ENCODE measurements at places on chromosomes 7 and 10.

DNA sequence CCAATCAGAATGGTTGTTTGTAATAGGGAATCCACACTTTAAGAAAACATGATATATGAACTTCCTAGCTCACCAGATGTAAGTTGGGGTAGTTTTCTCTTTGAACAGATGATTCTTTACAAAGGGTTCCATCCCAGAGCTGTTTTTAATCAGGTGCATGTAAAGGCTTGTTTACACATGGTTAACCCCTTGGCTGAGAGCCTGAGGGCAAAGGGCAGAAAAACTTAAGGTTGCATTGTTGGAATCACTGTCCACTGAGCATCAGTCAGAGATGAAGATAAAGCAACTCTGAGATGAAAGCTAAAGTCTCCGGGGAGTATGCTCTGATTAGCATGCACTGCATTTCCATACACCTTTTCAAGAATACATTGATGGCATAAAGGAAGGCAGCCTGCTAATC, 518.2 kb downstream of the SORCS3 start:
- no peaks in the 10 kb centered on the region for H3K36me3 ChIP-seq
- ATAC-seq, result no peak
- H3K27ac ChIP-seq, result no peak overlapping the region
- no peaks in the 10 kb centered on the region for H3K4me1 ChIP-seq
- no peaks in the 10 kb centered on the region for H3K27me3 ChIP-seq

- H3K36me3 ChIP-seq, result no peaks in the 10 kb centered on the region
- peak overlapping the region; percentile 100 for H3K4me3 ChIP-seq
- H3K27me3 ChIP-seq, result no peaks in the 10 kb centered on the region
- peaks cover 56% of the 10 kb centered on the region for H3K4me1 ChIP-seq
- ATAC-seq, result peak; percentile 45
Measured at GRCh38 chr10:73998929-73999691, 1.2 kb downstream of the VCL start.

DNA sequence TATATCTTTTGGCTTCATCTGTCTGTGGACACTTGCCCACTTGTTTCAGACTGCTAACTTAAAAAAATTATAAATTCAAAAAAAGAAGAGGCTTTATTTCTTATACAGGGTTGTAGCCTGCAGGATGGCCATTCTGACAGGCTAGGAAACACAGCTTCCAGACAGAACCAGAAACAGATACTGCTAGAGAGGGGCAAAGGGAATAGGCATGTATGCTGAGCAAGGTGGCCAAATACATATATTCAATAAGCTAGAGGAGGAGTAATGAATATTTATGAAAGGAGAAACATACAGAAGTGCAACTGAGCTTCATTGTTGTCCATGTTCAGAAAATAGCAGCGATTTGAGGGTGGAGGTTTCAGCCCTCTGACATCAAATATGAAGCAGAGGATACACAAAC, 22.0 kb upstream of the MAGI2 start:
- no peaks in the 10 kb centered on the region for H3K27me3 ChIP-seq
- no peak overlapping the region for H3K27ac ChIP-seq
- H3K4me1 ChIP-seq, result no peaks in the 10 kb centered on the region
- H3K4me3 ChIP-seq, result no peak overlapping the region
- H3K36me3 ChIP-seq, result no peaks in the 10 kb centered on the region

GRCh38 chr7:43584195-43584586, 1.3 kb downstream of the STK17A start:
- peaks cover 31% of the 10 kb centered on the region for H3K4me1 ChIP-seq
- H3K36me3 ChIP-seq, result no peaks in the 10 kb centered on the region
- H3K27me3 ChIP-seq, result no peaks in the 10 kb centered on the region
- H3K27ac ChIP-seq, result peak overlapping the region; percentile 79
- H3K4me3 ChIP-seq, result peak overlapping the region; percentile 80

GRCh38 chr10:58998924-58999713, 177.3 kb upstream of the PHYHIPL start:
- no peak overlapping the region for H3K4me3 ChIP-seq
- H3K36me3 ChIP-seq, result no peaks in the 10 kb centered on the region
- no peak overlapping the region for H3K27ac ChIP-seq
- no peaks in the 10 kb centered on the region for H3K4me1 ChIP-seq
- no peaks in the 10 kb centered on the region for H3K27me3 ChIP-seq

- no peaks in the 10 kb centered on the region for H3K36me3 ChIP-seq
- no peak for ATAC-seq
- no peaks in the 10 kb centered on the region for H3K27me3 ChIP-seq
- H3K27ac ChIP-seq, result no peak overlapping the region
- peaks cover 18% of the 10 kb centered on the region for H3K4me1 ChIP-seq
Measured at GRCh38 chr7:121212036-121212435, 116.8 kb upstream of the WNT16 start.

DNA sequence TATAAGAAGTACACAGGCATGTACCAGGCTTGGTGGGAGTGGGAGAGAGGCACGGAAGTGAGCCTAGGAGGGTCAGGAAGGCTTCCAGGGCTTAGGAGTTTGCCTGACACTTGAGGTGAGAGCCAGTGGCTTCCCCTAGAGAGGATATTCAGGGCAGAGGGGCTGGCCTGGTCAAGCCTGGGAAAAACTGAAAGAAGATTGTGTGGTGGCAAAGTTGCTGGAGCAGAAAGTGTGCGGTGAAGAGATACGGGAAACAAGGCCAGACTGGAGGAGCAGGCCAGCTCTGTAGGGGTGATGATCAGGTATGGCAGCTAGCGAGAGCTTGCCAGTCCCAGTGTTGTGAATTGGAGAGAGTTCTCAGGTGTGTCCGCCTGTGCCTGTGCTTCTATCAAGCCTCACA, 129.9 kb downstream of the CCNY start:
- ATAC-seq, result no peak
- H3K27me3 ChIP-seq, result no peaks in the 10 kb centered on the region
- no peaks in the 10 kb centered on the region for H3K36me3 ChIP-seq
- H3K4me3 ChIP-seq, result no peak overlapping the region
- H3K27ac ChIP-seq, result no peak overlapping the region

- peaks cover 10% of the 10 kb centered on the region for H3K27me3 ChIP-seq
- no peaks in the 10 kb centered on the region for H3K36me3 ChIP-seq
- no peaks in the 10 kb centered on the region for H3K4me1 ChIP-seq
- H3K4me3 ChIP-seq, result no peak overlapping the region
- H3K27ac ChIP-seq, result no peak overlapping the region
Measured at GRCh38 chr10:96502561-96503282, 11.0 kb downstream of the TLL2 start.

- ATAC-seq, result no peak
- H3K36me3 ChIP-seq, result no peaks in the 10 kb centered on the region
- no peaks in the 10 kb centered on the region for H3K4me1 ChIP-seq
- no peak overlapping the region for H3K4me3 ChIP-seq
- H3K27me3 ChIP-seq, result peaks cover 20% of the 10 kb centered on the region
- H3K27ac ChIP-seq, result no peak overlapping the region
Measured at GRCh38 chr10:43252783-43253341, 14.0 kb downstream of the RASGEF1A start.

- ATAC-seq, result no peak
- H3K36me3 ChIP-seq, result no peaks in the 10 kb centered on the region
Measured at GRCh38 chr7:127904670-127904985, 126.6 kb downstream of the LRRC4 start.

DNA sequence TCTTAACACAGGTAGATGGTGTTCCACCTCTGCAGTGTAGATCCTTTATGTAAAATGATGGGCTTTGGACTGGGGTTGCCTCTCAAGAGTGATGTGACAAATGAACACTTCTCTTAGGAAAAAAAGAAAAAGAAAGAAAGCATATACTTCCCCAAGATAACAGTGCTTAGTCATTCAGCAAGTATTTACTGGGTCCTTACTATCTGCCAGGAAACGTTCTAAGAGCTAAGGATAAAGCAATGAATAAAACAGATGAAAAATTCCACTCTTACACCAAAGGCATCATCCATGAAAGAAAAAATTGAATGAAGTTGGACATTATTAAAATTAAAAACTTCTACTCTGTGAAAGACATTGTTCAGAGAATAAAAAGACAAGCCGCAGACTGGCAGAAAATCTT, 177.3 kb downstream of the C7orf25 start:
- H3K4me3 ChIP-seq, result no peak overlapping the region
- H3K36me3 ChIP-seq, result no peaks in the 10 kb centered on the region
- H3K4me1 ChIP-seq, result peaks cover 2% of the 10 kb centered on the region
- H3K27ac ChIP-seq, result no peak overlapping the region

- no peaks in the 10 kb centered on the region for H3K36me3 ChIP-seq
- H3K4me1 ChIP-seq, result no peaks in the 10 kb centered on the region
Measured at GRCh38 chr7:38518541-38518940, 112.6 kb downstream of the AMPH start.

DNA sequence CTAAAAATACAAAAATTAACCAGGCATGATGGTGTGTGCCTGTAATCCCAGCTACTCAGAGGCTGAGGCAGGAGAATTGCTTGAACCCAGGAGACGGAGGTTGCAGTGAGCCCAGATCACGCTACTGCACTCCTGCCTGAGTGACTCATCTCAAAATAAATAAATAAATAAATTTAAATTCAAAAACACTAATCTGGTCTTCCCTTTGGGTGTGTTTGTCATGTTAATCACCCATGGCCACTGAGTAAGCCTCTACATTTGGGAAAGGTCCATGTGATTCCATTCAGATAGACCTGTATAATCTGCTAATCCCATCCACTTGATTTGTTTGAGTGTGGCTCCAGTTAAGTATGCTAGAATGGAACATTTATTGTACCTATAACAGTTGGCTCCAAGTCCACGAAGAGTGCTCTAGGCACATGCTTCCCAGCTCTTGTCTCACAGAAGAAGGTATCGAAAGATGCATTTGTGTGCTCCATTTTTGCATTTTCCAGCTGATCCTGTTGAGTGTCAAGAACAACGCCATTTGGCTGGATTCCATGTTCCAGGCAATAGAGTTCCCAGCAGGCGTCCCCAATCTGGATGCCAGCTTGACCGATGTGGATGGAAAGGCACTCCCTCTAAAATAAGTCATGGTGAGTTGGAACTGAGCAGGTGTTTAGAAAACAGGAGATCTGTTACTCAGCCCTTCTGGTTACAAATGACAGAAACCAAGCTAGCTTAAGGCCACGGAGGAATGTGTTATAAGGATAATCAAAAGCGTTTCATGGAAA, 4.0 kb downstream of the TUBAL3 start:
- H3K36me3 ChIP-seq, result no peaks in the 10 kb centered on the region
- H3K4me3 ChIP-seq, result no peak overlapping the region
- H3K27ac ChIP-seq, result no peak overlapping the region
- H3K27me3 ChIP-seq, result no peaks in the 10 kb centered on the region
- ATAC-seq, result no peak
- H3K4me1 ChIP-seq, result peaks cover 7% of the 10 kb centered on the region

DNA sequence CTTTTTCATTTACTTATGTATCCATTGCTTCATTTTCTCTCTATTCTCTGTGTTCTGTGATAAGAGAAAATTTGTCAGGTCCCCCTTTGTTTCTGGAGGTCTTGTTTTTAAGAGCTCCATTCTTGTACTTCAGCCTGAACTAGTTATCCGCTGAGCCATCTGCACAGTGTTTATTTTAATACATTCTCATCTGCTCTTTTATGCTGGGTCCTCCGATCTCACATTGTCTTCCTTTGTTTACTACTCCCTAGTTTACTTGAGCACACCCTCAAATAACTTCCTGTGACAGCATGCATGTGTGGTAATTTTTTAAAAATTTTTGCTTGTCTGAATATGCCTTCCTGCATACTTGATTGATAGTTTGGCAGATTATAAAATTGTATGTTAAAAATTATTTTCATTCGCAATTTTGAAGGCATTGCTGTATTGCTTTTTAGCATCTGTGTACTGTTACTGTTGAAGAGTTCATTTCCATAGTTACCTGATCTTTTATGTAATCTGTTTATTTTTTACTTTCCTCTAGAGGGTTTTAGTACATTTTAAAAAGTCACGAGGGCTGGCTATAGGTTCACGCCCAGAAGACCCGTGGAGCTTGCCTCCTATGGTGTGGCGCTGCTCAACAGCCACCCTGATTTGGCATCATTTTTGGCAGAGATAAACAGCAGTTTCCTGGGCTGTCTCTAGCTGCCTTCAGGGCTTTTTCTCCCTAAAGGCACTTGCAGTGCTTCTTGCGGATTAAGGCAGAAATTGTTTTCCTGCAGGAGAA, 31.9 kb downstream of the RSBN1L start:
- no peaks in the 10 kb centered on the region for H3K27me3 ChIP-seq
- ATAC-seq, result no peak
- H3K4me1 ChIP-seq, result peaks cover 6% of the 10 kb centered on the region
- H3K4me3 ChIP-seq, result peak overlapping the region; percentile 8
- H3K36me3 ChIP-seq, result no peaks in the 10 kb centered on the region
- peak overlapping the region; percentile 3 for H3K27ac ChIP-seq

- no peak overlapping the region for H3K4me3 ChIP-seq
- H3K27ac ChIP-seq, result no peak overlapping the region
- H3K4me1 ChIP-seq, result no peaks in the 10 kb centered on the region
- ATAC-seq, result no peak
- no peaks in the 10 kb centered on the region for H3K27me3 ChIP-seq
- H3K36me3 ChIP-seq, result no peaks in the 10 kb centered on the region
Measured at GRCh38 chr7:113936535-113936934, 17.7 kb upstream of the PPP1R3A start.

DNA sequence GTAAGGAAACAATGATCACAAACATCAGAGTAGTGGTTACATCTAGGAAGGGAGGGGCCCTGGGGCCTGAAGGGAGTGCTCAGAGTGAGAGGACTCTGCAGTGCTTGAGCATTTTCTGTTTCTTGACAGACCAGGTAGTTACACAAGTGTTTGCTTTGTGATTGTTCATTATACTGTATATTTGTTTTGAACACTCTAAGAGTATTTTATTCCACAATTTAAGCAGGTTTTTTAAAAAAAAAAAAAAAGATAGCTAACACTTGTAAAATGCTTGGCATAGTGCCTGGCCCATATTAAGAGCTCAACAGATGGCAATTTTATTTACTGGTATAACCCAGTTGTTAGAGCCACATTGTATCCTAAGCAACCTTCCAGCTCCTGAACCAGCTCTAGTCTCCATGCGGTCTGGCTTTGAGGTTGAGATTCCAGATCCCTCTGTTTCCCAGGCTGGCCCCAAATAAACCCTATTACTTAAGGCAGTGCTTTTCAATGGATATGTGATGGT, 20.1 kb upstream of the ATXN7L1 start:
- H3K36me3 ChIP-seq, result peaks cover 9% of the 10 kb centered on the region
- no peak overlapping the region for H3K4me3 ChIP-seq
- H3K27me3 ChIP-seq, result no peaks in the 10 kb centered on the region
- H3K27ac ChIP-seq, result no peak overlapping the region
- no peak for ATAC-seq
- H3K4me1 ChIP-seq, result peaks cover 15% of the 10 kb centered on the region

DNA sequence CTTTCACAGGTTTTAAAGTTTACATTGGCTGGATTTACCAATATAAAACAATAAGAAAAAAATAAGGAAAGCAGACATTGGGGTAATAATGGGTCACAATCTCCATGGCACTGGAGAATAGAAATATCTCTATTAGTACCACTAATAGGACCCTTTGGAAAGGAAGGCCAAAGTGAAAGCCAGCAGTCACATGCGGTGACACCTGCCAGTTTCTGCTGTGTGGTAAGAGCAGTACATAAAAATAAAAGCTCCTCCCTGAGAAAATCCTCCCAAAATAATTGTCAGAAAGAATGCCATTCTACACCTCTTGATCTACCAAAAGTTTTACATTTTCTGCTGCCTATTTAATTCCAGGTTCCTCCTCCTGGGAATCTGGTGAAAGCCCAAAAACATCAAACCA, 30.4 kb upstream of the SLC13A1 start:
- H3K4me1 ChIP-seq, result peaks cover 2% of the 10 kb centered on the region
- no peak for ATAC-seq
- H3K27me3 ChIP-seq, result no peaks in the 10 kb centered on the region

- H3K36me3 ChIP-seq, result no peaks in the 10 kb centered on the region
- no peak overlapping the region for H3K27ac ChIP-seq
- ATAC-seq, result no peak
- H3K4me3 ChIP-seq, result no peak overlapping the region
Measured at GRCh38 chr10:70775679-70776454, 9.3 kb downstream of the TBATA start.
